CD4-positive, alpha-beta memory T cell (primary cell): ENCODE measurements at places on chromosomes 1 and 21. TPM values are rescaled to one million over a fixed set of nuclear protein-coding genes. Genes with fewer than 3 reads are reported as not detected.

FAM167B gene
- total RNA-seq = 0.50 TPM

PIK3R3 gene
- total RNA-seq = 0.23 TPM

MANEAL gene
- total RNA-seq = 2.3 TPM

SPRR1B gene
- total RNA-seq = not detected

DNA sequence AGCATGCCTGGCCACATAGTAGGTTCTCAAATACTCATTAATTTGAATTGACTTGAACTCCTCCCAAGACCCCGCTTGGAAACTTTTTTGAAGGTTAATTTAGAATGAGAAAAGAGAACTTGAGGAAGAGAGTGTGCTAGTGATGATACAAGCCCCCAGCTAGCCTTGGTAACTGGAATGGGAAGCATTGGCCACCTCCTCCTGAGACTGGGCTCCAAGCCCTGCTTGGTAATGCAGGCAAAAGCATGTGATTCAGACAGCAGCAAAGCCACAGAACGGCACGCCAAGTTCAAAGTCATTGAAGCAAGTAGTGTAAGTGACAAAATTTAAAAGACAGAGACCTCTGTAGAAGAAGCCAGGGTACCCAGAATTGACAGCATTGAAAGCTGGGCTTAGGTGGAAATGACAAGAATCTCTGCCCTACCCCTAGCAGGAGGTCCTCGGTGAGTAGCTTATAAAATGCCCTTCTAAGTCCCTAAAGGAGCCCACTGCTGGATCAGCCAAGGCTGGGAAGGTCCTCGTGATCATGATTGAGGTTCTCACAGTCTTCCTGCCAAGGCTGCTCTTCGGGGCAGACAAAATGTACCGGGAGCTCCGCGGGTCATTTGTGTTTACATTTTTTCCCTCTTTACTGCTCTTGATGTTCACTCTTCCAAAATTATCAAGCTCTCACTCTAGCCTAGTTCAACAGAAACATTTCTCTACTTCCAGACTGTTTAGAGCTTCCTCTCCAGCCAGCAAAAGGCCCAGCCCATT is 99.4 kb downstream of the TSEN15 start:
- DNase-seq = no peak

- no peak for DNase-seq
These were observed 266.9 kb downstream of the PTPRU start for GRCh38 chr1:29502911-29503840.

- DNase-seq = no peak
These were observed 7.9 kb upstream of the UMODL1 start for GRCh38 chr21:42063191-42063570.

DNA sequence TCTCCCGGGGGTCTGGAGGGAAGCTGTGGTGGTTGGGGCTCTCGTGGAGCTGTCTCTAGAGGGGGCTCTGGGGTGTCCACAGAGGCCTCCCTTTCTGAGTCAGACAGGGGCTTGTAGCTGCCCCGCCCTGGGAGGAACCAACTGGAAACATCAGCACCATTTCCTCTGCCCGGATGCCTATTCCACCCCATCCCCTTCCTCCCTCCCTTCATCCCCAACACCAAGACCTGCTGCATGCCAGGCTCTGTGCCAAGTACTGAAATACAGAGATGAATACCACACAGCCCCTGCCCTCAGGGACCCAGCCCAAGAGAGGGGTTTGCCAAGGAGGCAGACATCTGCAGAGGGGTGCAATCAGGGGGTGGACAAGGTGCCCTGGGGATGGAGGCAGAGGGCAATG is 125.6 kb upstream of the ADAR start:
- DNase-seq = no peak

- DNase-seq = no peak
These were observed 23.2 kb upstream of the WDR26 start for GRCh38 chr1:224457782-224458144.

GRCh38 chr1:14375226-14375625 is 223.3 kb upstream of the KAZN start:
- no peak for DNase-seq
